Chondrocyte (in vitro differentiated cells): ENCODE measurements at places on chromosomes 7 and 10.

GRCh38 chr7:25527665-25528170, 299.4 kb upstream of the NPVF start:
- DNase-seq: no peak

- no peak for DNase-seq
Measured at GRCh38 chr10:4057725-4058513, 272.9 kb upstream of the KLF6 start.

GRCh38 chr7:140607441-140607989, 33.1 kb downstream of the DENND2A start:
- DNase-seq: no peak

- DNase-seq: peak; percentile 69
Measured at GRCh38 chr10:132888898-132889490, 53.4 kb downstream of the CFAP46 start.

GRCh38 chr10:129104266-129105045, 362.6 kb upstream of the MGMT start:
- DNase-seq: no peak

DNA sequence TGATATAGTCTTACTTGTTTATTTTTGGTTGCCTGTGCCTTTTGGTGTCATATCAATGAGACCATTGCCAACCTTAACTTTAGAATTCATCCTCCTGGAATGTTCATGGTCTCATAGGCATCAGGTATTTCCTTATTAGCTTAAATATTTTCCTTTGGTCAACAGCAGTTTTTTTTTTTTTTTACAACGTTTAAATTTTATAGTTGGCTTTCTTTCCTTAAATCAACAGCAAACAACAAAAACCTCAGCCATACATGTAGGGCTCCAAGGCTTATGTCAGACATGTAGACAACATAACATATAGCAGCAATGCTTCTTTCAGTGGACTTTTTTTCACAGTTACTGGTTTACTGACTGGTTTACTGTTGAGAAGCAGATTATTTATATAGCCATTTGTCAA, 22.7 kb downstream of the ENTPD7 start:
- no peak for DNase-seq

GRCh38 chr10:3154666-3155065, 17.9 kb downstream of the PITRM1 start:
- no peak for DNase-seq

DNA sequence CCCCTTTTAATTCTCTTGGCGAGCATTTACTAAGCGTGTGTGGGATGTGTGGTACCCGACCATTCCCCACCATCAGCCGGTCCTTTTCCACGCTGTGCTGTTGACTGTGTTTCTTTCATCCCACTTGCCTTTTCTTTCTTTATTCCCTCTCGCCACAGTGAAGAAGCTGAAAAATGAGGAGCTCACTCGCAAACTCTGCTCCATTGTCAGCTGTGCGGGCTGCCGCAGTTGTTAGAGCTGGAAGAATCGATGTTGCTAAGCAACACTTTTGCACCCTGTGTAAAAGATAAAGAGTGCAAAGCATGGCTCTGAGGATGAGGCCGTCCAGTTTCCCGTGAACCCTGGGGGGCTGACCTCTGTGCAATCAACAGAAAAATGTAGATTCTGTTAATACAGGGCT, 203.1 kb upstream of the NEBL start:
- DNase-seq: no peak

GRCh38 chr7:41777894-41778596, 75.2 kb upstream of the INHBA start:
- DNase-seq: no peak

GRCh38 chr10:49177391-49178355, 10.5 kb downstream of the TMEM273 start:
- no peak for DNase-seq

DNA sequence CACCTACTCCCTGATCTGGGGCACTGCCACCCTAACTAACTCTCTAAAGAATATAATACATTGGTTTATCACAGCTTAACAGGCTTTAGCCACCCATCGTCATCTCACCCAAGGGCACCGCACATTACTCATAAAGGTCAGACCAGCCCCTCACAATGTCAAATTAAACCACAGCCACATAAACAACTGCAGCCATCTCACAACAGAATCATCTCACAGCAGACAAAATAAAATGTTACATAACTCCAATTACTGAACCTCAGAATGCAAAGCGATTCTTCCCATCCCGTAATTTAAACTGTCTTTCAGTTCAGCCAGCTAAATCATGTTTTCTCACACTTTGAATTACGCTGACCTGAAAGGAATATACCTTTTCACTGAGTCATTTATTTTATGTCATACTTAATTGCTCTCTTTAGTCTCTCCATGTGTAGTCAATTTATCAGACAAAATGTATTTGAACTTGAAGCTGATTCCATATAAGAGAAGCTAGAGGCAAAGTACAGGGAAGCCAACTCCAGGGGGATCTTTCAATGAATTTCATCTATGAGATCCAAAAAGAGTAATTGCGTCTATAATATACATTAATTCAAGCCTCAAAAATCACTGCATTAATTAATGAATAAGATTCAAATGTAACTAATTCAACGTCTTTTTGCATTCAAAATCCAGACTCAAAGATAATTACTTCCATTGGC, 96.9 kb upstream of the NEBL start:
- DNase-seq: no peak

GRCh38 chr10:7111561-7111960, 299.3 kb downstream of the SFMBT2 start:
- no peak for DNase-seq

GRCh38 chr10:129760003-129760315, 204.1 kb downstream of the EBF3 start:
- DNase-seq: peak; percentile 87

- DNase-seq: no peak
Measured at GRCh38 chr7:150959739-150960734, 18.1 kb downstream of the KCNH2 start.

GRCh38 chr10:56487746-56488145, 126.7 kb upstream of the ZWINT start:
- no peak for DNase-seq

GRCh38 chr10:89032141-89032891, 41.7 kb downstream of the FAS start:
- DNase-seq: no peak

- no peak for DNase-seq
Measured at GRCh38 chr7:146683439-146683838, 566.8 kb downstream of the CNTNAP2 start.

GRCh38 chr7:55570218-55570873, 2.0 kb downstream of the VOPP1 start:
- no peak for DNase-seq

DNA sequence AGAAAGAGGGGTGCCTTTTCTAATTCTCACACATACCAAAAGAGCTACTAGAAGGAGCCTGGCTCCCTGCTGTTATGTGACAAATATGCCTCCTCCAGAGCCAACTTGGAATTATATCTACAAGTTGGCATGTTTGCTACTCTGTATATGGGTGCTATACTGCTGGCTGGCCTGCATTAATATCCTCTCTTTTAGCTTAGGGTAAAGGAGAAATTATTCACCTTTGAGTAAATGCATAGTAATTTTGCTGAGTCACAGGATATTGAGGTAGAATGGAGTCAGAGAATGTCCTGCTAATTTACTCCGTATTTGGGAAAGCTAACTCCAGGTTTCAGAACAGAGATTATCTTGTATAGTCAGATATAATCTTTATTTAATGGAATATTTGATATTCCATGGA, 24.2 kb upstream of the LIPN start:
- DNase-seq: no peak

GRCh38 chr7:110827936-110828335, 263.0 kb upstream of the LRRN3 start:
- DNase-seq: no peak

- no peak for DNase-seq
Measured at GRCh38 chr10:14616955-14617730, 157.6 kb downstream of the FAM107B start.

- DNase-seq: no peak
Measured at GRCh38 chr7:45911311-45911710, 9.8 kb downstream of the IGFBP3 start.

- no peak for DNase-seq
Measured at GRCh38 chr7:130153211-130153908, 51.8 kb downstream of the TMEM209 start.

- no peak for DNase-seq
Measured at GRCh38 chr10:44958196-44958897, 1.3 kb upstream of the RASSF4 start.

DNA sequence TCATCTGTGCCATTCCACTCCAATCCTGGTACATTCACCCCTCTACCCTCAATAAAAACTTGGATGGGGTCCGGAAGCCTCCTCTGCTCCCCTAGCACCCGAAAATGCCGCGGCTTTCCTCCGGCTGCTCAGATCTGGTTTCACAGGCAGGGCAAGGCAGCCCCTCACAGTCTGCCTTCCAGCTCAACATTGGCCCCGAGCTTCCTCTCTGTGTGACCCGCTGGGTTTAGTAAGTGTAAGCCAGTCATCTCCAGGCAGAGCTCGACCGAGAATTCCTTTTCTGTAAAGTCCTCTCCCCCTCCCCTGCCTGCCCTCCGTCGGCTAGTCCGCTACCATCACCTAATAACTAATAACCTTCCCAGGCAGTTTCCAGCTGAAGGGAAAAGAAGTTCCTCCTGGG, 3.4 kb downstream of the INHBA start:
- no peak for DNase-seq
